Fibroblast of upper back skin (primary cell): ENCODE measurements at places on chromosomes 7 and 10.
A peak's percentile ranks its signal among the peaks of the same experiment; 100 is the strongest.

GRCh38 chr10:80472234-80473095, 18.4 kb downstream of the TSPAN14 start:
- peak; percentile 86 for DNase-seq

GRCh38 chr10:103618575-103619423, 125.3 kb downstream of the NEURL1 start:
- DNase-seq = peak; percentile 65

- DNase-seq = peak; percentile 95
Observed at GRCh38 chr10:132516771-132517725, 20.5 kb upstream of the INPP5A start.

GRCh38 chr10:129056734-129057689, 410.0 kb upstream of the MGMT start:
- no peak for DNase-seq

DNA sequence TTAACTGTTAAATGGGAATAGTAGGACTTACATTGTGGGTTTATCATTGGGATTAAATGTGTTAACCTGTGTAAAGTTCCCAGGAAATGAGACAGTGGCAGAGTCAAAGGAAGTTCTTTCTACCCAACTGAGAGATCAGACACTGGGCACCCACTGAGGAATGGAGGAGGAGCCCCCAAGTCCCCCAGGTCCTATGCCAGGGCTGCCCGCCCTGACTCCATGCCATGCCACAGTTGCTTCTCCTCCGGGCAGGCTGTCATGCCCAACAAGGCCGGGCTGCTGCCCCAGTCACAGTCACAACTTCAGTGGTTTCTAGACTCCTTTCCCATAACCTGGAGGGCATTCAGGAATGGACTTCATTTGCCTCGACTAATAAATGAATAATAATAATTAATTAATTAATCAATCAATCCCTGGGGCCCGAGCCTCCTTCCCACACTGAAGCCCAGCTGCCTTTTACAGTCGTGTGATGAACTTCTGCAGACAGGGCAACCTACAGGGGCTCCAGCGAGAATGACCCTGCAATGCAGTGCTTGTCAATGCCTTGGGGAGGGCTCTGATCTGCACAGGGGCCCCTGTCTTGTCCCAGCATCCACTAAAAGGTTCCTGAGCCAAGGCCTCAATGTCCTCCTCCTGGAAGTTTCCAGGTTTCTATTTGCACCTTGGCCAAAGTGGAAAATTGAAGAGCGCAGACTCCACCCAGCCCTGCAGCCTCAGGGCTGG, 32.4 kb downstream of the DRGX start:
- DNase-seq = no peak

DNA sequence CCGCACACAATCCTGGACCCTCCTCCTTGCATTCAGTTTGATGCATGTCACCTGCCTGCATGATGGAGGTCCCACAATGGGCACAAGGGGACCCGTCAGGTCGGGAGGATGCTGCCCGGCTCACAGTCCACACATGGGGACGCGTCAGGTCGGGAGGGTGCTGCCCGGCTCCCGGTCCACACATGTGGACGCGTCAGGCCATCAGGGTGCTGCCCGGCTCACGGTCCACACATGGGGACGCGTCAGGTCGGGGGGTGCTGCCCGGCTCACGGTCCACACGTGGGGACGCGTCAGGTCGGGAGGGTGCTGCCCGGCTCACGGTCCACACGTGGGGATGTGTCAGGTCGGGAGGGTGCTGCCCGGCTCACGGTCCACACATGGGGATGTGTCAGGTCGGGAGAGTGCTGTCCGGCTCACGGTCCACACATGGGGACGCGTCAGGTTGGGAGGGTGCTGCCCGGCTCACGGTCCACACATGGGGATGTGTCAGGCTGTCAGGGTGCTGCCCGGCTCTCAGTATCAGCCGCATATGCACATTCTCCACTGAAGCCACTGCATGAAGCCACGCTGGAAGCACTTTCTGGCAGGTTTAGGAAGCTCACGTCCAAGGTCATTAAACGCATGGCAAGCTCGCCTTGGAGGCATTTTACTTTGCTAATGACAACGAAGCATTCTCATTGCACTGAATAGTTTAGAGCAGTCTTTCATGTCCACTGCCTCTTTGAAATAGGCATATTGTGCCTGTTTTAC, 50.3 kb downstream of the DIP2C start:
- DNase-seq = no peak

GRCh38 chr10:75146780-75147179, 35.3 kb downstream of the SAMD8 start:
- no peak for DNase-seq

GRCh38 chr10:29277296-29277695, 11.6 kb upstream of the LYZL1 start:
- no peak for DNase-seq

GRCh38 chr10:28685717-28686116, 8.4 kb downstream of the BAMBI start:
- no peak for DNase-seq

DNA sequence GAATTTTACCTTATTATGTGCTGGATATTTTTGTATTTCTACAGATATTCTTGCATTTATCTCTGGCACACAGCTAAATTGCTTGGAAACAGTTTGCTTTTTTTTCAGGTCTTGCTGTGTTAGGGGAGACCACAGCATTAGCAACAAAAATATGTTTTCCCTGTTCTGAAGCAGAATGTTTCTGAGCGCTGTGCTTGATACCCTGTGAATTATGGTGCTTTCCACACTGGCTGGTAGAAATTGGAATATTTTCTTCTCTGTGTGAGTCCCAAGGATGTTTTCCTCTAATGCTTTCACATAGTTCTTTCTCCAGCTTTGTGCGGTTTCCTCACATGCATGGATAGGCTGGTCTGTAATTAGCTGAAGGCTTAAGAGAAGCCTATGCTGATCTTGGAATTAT, 651.6 kb upstream of the IGFBP3 start:
- DNase-seq = peak; percentile 22

DNA sequence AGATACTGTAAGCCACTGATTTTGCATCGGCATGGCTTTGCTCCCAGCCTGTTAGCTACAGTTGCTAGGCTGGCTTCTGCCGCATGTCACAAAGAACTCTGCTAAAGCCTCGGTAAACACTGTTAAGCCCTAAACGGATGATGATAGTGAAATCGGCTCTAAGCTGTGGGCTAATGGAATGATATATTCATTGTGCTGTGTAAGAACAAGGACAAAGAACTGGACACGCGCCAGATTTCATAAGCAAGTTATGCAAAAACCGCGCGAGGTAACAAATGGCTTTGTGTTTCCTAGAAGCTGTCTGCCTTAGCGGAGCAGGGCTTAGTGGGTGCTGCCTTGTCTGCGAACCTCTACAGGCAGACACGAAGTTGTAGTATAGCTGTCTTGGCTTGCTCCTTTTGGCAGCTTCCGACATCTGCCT, 331.3 kb upstream of the COBL start:
- DNase-seq = peak; percentile 2

DNA sequence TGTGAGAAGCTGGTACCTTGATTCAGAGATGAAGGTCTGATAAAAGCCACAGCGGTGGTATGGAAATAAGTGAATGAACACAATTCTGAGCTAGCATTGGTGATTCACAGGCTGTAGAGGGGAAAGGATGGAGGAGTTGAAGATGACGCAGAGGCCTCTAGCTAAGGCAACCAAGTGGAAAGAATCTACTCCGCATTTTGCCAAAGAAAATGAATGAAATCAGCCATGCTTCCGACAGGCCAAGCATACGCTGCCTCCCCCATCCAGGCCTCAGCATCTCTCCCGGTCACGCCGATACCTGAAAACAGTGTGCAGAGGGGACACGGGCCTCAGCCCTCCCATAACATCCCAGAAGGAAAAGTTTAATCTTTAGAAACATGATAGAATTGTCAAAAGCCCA, 124.3 kb upstream of the UNC5B start:
- DNase-seq = no peak

DNA sequence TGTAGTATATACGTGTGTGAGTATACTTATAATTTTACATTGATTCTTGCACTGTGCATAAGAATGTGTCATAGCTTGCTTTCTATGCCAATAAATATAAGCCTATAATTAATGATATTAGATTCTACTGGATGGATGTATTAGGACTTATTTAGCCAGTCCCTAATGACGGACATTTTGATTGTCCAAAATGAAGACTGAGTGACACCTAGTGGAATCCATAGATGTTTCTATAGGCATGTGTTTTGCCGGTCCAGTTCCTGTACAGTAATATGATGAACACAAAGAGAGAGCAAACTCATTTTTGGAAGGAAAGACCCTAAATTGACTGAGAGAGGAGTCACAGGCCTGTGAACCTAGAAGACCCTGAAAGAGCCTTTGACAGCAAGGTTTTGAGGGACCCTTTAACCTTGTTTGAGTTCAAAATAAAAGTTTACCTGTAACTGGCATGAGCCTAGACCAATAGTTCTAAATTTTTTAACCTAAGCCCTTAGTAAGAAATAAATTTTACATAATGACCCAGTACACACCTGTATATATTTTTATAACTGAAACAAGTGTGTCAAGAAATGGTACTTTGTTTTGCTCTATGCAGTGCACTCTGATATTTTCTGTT, 42.4 kb upstream of the AGBL3 start:
- no peak for DNase-seq

DNA sequence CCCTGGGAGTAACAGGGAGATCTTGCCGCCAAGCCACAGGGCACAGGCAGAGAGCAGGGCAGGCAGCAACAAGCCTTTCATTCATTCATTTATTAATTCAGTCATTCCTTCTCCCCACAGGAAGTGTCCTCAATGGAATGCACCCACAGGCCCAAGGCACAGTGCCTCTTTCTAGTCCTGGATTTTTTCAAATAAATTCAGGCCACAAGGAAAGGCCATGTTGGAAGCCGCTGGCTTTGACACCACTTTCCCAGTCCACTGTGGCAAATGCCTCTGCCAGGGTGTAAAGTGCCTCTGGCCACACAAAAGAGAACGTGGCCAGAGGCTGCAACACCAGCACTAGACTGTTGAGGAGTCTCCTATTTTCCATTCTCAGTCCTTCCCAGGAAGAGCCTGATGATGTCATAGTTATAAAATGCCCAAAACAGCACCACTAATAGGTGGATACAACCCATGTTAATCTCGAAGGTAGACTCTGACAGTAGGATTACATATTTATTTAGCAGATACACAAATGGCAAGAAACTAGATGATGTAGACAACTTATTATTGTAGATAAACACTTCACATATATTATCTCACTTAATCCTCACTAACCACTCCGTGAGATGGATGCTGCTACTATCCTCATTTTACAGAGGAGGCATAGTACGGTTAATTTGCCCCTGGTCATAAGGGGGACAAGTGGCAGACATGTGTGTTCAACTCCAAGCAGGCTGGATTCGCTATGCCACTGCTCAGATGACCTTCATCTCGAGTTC, 5.5 kb downstream of the JAZF1 start:
- DNase-seq = no peak

- no peak for DNase-seq
Observed at GRCh38 chr10:127690176-127690835, 46.7 kb upstream of the FOXI2 start.

DNA sequence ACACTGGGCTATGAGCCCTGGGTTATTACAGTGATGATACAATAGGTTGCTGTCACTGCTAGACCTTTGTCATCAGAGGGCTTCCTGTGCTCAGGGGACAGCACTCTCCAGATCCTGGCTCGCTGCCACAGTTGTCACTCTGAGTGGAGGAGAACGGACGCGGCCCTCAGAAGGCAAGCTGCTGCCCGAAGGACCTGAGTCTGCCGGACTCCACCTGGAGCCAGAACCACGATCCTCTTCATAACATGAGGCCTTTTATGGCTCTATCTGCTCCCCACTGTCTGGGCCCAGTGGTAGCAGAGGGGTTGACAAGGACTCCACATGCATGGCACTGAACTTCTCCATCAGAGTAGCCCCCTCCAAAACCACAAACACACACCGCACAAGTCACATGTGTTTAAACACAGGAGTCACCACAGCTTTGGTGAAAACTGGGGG, 94.7 kb upstream of the EFCAB10 start:
- DNase-seq = no peak

DNA sequence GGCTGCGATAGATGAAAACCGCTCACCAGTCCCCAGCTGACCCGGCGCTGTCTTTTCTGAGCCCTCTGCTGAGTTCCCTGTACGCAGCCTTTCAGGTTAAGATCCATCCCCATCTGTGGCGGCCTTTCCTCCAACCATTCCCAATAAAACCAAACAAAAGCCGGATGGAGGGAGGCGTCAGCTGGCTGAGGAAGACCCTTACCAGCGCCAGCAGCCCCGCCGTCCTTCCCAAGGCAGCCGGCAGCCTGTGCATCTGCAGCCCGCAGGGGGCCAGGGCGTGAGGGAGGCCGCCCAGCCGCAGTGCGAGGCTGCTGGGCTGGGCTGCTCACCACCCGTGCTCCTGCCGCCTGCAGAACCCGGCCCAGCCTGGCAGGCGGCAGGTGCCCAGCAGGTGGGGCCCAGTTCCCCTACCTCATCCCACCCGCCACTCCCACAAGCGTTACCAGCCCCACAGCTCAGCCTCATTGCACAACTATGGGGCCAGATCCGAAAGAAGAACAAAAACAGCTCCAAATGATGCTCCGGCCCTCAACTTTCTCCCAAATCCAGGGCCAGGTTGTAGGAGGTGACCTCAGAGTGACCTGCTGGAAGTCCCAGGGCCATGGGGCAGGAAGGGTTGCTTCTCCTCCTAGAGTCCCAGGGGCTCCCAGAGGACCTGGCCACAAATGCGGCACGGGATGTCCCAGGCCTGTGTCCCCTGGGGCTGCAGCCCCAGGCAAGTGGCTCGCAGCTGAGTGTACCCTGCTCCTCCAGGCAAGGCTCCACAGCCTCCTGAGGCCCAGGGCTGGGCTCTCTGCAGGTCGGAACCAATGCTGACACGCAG, 23.8 kb downstream of the PAPOLB start:
- DNase-seq = no peak

DNA sequence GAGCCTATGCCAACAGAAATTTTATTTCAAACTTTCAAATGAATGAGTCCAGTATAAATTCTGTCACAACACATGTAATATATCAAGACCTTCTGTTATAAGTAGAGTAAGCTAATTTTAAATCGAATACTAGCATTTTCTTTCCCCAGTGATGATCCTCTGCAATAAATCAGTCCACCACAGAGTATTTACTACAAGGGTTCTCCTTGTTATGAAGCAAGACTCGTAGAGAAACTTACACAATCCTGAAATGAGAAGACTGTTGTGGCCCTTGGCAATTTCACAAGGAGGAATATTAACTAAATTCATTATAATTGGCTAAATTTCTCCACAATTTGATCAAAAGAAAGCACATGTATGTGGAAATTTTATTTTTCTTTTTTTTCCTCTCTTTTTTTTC, 312.4 kb upstream of the DGKB start:
- DNase-seq = peak; percentile 52

DNA sequence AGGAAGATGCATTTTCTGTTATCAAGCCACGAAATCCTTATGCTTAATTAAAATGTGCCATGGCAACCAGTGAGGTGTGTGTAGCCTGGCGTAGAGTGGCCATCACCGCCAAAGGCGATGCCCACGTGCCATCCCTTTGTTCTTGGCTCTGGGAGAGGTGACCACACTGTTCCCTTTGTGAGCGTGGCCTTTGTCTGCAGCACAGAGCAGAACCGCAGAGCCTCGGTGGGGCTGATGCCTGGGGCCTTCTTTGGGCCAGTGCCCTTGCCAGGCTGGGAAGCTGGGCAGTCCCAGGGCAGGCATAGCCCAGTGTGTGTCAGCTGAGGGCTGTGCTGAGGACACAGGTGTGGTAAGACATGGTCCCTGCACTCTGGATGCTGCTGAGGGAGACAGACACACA, 48.3 kb downstream of the BUB3 start:
- no peak for DNase-seq
